ENCODE measurements at places on chromosomes 5 and 9. TPM values are rescaled to one million over a fixed set of nuclear protein-coding genes. Genes with fewer than 3 reads are reported as not detected.

The LRRC26 gene
- total RNA-seq = not detected

The SLIT3 gene
- total RNA-seq = 128 TPM

DNA sequence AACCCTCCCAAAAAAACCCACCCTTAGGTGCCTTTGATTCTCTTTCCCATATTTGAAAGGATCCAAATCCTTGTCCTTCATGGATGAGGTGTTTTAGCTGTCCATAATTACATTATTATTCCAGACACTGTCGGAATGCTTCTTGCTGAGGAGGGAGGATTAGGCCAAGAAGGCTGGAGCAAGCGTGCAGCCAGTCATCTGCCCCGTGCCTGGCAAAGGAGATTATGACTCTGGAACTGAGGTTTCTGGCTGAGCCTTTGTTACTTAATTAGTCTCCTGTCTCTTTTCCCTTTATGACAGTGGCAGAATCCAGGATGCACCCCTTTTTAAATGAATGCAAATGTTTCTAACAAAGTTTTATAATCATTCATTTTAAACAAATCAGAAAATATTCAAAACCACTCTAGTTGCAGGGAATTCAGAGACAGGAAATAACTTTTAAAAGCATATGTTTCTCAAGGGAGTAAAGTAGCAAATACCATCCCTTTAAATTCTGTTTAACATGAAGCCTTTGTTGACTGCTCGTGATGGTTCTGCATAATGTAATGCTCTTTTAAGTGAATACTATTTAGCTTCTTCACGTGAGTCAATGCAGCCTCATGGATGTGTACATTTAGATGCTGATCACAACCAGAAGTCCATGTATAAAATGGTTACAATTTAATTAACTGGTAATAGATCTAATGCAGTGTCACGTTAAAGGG is 69.8 kb downstream of the GALNT10 start:
- H3K4me3 ChIP-seq = no peak overlapping the region
- H3K36me3 ChIP-seq = no peaks in the 10 kb centered on the region
- no peak overlapping the region for H3K27ac ChIP-seq
- H3K4me1 ChIP-seq = no peaks in the 10 kb centered on the region
- DNase-seq = no peak
- no peaks in the 10 kb centered on the region for H3K27me3 ChIP-seq

DNA sequence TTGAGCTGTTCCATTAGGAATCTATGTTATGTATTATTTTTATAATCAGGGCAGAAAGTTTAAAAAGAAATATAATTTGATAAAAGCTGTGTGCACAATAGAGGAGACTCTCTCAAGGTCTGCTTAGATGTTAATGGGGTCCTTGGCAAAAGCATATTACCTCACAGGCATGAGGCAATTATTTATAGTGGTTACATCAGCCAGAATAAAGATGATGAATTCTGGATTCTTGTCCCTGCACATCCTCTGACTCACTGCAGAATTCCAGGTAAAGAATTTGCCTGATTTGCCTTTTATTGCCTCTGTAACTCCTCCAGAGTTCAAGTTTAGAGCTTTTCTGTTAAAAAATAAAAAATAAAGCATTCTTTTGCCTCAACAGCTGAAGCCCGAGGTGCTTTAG is 253.6 kb downstream of the MAST4 start:
- DNase-seq = no peak
- no peaks in the 10 kb centered on the region for H3K4me1 ChIP-seq
- no peaks in the 10 kb centered on the region for H3K36me3 ChIP-seq
- H3K4me3 ChIP-seq = no peak overlapping the region
- H3K27ac ChIP-seq = no peak overlapping the region

GRCh38 chr5:150931368-150931965 is 26.7 kb upstream of the ZNF300 start:
- H3K4me1 ChIP-seq = no peaks in the 10 kb centered on the region
- H3K27ac ChIP-seq = no peak overlapping the region
- H3K36me3 ChIP-seq = peaks cover 51% of the 10 kb centered on the region
- DNase-seq = no peak
- no peak overlapping the region for H3K4me3 ChIP-seq

DNA sequence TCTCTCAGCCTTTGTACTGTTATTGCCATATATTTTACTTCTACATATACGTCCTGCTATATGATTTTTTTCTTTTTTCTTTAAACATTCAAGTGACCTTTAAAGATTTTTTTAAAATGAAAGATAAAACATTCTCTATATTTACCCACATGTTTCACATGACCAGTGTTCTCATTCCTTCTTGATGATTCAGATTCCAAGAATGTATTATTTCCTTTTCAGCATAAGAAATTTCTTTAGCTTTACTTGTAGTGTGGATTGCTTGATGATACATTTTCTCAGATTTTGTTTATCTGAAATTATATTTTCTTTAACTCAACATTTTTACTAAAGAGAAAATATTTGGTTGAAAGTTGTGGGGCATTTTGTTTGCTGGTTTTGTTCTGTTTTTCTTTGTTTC is 792.1 kb downstream of the BRINP1 start:
- no peak for DNase-seq
- H3K27me3 ChIP-seq = no peaks in the 10 kb centered on the region
- H3K4me1 ChIP-seq = peaks cover 9% of the 10 kb centered on the region
- peak overlapping the region; percentile 57 for H3K27ac ChIP-seq

The CCL28 gene
- total RNA-seq = not detected

- H3K27me3 ChIP-seq = no peaks in the 10 kb centered on the region
- H3K36me3 ChIP-seq = no peaks in the 10 kb centered on the region
- no peaks in the 10 kb centered on the region for H3K4me1 ChIP-seq
- DNase-seq = no peak
- H3K27ac ChIP-seq = no peak overlapping the region
These were observed 84.1 kb upstream of the MEGF10 start for GRCh38 chr5:127206320-127207113.

The F2RL1 gene
- 0.53 TPM for total RNA-seq

GRCh38 chr9:70830618-70831017 is 290.8 kb downstream of the TRPM3 start:
- no peak overlapping the region for H3K4me3 ChIP-seq
- no peak for DNase-seq
- no peak overlapping the region for H3K27ac ChIP-seq
- H3K4me1 ChIP-seq = no peaks in the 10 kb centered on the region
- H3K27me3 ChIP-seq = no peaks in the 10 kb centered on the region

The S1PR3 gene
- total RNA-seq = 59.3 TPM

DNA sequence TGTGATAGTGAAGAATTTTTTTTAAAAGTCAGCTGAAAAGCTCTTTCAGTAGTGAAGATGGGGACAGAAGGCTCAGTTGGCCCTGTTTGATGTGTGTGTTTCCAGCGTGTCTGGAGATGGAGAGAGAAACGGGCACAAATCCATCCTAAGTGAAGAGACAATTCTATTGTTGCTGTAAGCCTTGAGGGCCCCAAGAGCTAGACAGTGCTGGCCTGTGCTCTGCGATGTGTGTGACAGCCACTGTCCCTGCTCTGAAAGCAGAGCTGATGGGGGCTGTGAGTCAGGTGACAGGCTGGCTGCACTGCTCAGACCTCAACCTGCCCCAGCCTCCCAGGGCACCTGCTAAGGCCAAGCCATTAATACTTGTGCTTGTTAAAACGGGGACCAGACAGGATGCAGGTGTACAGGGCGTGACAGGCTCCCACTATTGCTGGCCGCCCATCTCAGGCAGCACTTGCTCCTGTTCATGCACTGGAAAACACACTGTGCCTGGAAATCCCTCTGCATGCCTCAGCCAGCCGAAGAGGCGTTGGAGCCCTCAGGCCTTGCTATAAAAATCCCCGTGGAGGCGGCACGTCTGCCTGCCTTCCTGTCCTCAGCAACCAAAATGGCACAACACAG is 44.6 kb upstream of the SEMA4D start:
- H3K27ac ChIP-seq = no peak overlapping the region
- H3K4me3 ChIP-seq = no peak overlapping the region
- no peaks in the 10 kb centered on the region for H3K27me3 ChIP-seq
- H3K4me1 ChIP-seq = no peaks in the 10 kb centered on the region
- DNase-seq = no peak
- no peaks in the 10 kb centered on the region for H3K36me3 ChIP-seq

The GGTA1 gene
- 2.6 TPM for total RNA-seq

GRCh38 chr5:136388474-136388873 is 23.1 kb upstream of the TRPC7 start:
- H3K4me1 ChIP-seq = no peaks in the 10 kb centered on the region
- no peak overlapping the region for H3K4me3 ChIP-seq
- H3K27me3 ChIP-seq = no peaks in the 10 kb centered on the region
- H3K27ac ChIP-seq = no peak overlapping the region

GRCh38 chr5:124231230-124231629 is 515.2 kb downstream of the ZNF608 start:
- H3K27me3 ChIP-seq = no peaks in the 10 kb centered on the region
- H3K36me3 ChIP-seq = no peaks in the 10 kb centered on the region
- no peaks in the 10 kb centered on the region for H3K4me1 ChIP-seq
- H3K27ac ChIP-seq = no peak overlapping the region
- H3K4me3 ChIP-seq = no peak overlapping the region

DNA sequence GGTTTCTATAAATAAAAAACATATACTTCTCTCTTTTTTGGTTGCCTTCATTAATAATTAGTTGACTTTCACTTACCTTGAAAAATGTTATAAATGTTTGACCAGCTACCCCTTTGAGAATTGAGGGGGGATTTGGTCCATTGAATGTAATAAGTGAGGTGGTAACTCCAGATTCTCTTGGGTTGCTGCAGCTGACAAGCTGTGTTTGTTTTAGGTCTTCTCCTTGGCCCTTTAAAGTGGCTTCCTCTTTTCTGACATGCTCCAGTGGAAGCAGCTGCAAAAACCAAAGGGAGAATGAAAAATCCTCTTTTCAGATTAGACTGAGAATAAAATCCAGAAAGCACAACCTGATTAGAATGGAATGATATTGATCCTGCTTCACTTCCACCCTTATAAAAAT is 410.5 kb downstream of the TMEM38B start:
- no peaks in the 10 kb centered on the region for H3K36me3 ChIP-seq
- H3K27ac ChIP-seq = no peak overlapping the region
- no peaks in the 10 kb centered on the region for H3K27me3 ChIP-seq
- DNase-seq = no peak
- H3K4me1 ChIP-seq = no peaks in the 10 kb centered on the region

GRCh38 chr9:130785940-130786508 is 49.0 kb upstream of the ABL1 start:
- no peak for DNase-seq
- peak overlapping the region; percentile 62 for H3K27ac ChIP-seq
- H3K4me1 ChIP-seq = no peaks in the 10 kb centered on the region
- no peaks in the 10 kb centered on the region for H3K36me3 ChIP-seq
- no peaks in the 10 kb centered on the region for H3K27me3 ChIP-seq

DNA sequence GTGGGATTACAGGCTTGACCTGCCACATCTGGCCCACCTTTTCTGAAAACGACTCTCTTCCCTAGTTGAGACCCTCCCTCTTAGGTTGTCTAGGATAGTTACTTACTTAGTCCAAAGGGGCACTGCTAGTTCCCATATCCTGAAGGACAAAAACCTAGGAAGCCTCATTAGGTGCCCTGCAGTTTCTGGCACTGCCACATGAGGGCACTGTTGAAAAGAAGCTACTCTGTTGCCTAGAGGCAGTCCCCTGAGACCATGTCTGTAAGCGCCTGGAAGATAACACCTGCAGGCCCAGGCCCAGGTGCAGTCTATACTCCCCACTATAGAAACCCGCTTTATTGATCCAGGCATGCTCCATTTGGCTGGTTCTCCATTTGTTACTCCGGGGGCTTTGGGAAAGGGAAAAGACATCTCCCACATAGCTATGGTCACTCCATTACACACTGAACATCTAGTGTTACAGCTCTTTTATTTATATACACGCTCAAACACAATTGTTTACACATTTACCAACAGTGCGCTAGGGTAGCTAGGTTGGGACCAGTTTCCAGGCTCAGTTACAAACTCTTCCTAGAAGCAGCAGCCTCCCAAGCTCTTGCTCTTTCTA is 73.4 kb upstream of the PPARGC1B start:
- H3K36me3 ChIP-seq = no peaks in the 10 kb centered on the region
- H3K4me3 ChIP-seq = no peak overlapping the region
- H3K27me3 ChIP-seq = no peaks in the 10 kb centered on the region
- DNase-seq = peak; percentile 64
- H3K27ac ChIP-seq = no peak overlapping the region

All from ascending aorta (tissue), 2 donors.